Lower leg skin (tissue), 4 donors: ENCODE measurements at places on chromosomes 16 and 17.

- no peak for DNase-seq
These were observed 28.5 kb upstream of the KDM8 start for GRCh38 chr16:27174798-27175197.

- DNase-seq, result no peak
These were observed 18.2 kb upstream of the RBFOX3 start for GRCh38 chr17:79628861-79629547.

DNA sequence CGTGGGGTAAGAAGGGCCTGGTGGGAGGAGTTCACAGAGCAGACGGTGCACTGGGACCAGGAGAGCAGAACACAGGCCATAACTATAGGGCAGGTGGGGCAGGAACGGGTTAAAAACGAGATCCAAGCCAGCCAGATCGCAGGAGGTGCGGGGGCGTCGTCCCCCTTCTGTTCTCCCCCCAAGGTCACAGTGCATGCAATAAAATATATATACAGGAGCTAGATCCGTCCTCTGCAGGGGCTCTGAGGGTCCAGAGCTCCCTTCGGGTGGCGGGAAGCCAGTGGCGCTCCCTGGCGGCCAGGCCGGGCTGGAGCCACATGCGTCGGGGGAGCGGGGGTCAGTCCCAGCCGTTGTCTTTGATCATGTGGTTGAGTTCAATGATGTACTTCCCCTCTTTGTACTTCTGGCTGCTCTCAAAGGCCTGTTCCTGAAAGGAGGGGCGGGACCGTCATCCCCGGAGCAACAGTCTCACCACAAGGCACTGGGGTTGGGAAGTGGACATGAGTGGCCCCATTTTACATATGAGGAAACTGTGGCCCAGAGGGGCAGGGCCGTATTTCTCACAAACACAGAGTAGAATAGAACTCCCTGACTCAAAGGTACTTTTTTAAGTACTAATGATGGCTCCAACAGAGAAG lies 768 bp upstream of the TBX6 start:
- peak; percentile 94 for DNase-seq

GRCh38 chr17:76493505-76494167 lies 7.6 kb downstream of the RHBDF2 start:
- no peak for DNase-seq

DNA sequence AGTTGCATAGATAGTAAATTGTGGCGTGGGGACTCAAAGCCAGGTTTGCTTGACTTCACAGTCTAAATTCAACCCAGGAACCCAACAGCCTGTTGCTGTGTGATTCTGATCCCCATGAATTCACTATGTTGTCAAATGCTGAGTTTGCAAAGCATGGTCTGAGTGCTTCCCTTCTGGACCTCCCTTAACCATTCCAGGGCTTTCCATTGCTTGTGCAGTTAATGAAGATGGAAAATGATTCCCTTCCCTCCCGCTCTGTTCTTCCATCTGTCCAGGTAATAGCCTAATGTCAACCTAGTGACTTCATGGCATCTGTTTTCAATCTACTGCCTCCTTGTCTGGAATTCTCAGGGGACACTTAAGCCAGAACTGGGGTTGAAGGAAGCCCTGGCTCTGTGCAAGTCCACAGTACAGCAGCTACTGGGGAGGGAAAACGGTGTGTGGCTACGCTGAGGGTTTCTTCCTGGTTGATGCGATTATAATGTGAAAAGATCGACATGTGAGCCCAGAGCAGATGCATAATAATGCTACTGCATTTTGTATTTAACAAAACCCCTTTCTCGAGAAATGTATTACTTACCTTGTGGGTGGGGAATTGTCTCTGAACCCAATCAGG lies 206.7 kb downstream of the CDH13 start:
- DNase-seq, result no peak

GRCh38 chr17:49497148-49498028 lies 2.3 kb downstream of the NGFR start:
- peak; percentile 91 for DNase-seq
